ENCODE measurements at places on chromosomes 2 and 18.

DNA sequence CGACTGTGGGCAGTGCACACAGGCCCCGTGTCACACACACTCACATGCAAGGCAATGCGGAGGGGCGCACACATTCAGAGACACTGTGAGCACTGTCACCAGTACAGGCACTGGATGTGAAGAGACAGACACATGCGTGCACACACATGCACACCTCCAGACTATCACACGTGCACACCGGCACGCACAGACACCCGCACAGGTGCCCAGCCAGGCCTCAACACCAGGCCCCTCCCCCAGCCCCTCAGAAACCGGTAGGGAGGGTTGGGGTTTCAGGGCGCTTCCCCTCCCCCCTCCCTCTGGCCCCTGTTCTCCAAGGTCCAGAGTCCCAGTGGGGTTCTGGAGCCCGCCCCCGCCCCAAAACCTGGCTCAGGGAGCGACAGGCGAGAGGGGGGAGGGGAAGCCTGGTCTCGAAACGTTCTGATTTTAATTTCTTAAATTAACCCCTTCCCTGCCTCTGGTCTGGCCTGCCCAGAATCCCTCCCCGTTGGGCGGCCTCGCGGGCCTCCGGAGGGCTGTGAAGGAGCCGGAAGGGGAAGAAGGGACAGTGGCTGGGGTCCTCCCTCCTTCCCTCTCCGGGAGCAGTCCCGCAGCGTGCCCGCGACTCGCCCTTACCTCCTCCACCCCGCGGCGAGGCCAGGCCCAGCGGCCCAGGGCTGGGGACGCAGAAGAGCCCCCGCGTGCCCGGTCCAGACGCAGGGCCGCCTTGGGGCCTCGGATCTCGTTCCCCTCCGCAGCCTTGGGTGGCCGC is 558 bp downstream of the FBXO41 start:
- DNase-seq: no peak

GRCh38 chr2:119223521-119224390 is at the start of gene STEAP3:
STEAP3 (plus strand) TSS chr2:119223834; CDS start chr2:119231013, 7,179 bp downstream.
- DNase-seq: peak; percentile 81

DNA sequence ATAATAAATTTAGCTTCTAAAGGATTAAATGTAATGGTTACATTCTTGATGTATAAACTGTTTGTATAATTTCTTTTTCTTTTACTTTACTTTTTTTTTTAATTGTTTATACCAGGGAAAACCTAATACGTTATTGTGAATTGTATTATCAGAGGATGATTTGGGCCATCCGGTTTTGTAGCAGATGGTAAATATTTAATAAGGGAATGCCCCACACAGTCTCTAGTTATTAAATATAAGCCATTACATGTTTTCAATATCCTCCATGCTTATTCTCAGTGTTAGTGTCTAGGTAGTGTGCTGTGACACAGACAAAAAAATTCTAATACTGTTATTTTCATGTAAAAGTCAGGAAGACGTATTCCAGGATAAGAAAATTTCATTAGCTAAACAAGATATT is 553.9 kb downstream of the ZNF804A start:
- DNase-seq: no peak

DNA sequence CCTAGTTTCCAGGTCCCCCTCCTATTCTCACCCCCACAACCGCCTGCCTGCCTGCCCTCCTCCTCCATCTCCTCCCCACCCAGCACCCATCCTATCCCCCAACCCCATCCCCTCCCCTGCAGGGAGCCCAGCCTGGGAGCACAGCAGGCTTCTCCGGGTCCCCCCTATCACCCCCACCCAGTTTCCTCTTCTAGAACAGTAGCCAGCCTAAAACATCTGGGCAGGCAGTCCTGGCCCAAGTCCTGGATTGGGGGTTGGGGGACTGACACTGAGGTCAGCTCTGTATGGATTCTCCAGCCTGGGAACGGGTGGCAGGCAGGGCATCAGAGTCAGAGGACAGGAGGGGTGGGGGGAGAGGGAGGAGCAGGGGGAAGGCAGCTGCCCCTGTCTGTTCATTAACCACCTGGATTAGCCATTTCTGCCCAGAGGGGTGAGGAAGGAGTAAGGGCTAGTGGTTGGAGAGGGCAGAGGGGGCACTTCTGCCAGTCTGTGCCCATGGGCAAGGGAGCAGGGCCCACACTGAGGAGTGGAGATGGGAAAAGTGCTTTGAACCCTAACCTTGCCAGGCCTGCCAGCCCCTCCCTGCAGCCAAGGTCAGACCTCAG is 60.0 kb downstream of the TNS1 start:
- DNase-seq: no peak

Data from SJSA1 (cell line).